ENCODE measurements at places on chromosomes 6 and 20.

DNA sequence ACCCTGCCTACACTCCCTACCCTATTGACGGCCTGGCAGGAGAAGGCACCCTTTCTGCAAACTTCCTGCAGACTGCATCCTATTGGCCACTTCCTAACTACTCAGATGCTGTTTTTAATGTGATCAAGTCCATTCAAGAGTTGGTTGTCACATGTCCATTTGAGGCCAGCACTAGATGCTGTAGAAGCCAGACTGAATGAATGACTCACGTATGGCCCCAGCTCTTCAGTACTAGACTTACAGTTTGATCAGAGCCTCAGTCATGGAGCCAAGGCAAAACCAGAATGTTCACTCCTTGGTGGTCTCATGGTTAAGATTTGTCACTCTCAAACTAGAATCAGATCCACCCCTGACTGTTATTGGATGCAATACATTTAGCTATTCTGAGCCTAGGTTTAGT is 101.7 kb downstream of the OPRM1 start:
- peak overlapping the region; percentile 44 for H3K27ac ChIP-seq
- no peaks in the 10 kb centered on the region for H3K36me3 ChIP-seq
- no peak overlapping the region for H3K4me3 ChIP-seq

DNA sequence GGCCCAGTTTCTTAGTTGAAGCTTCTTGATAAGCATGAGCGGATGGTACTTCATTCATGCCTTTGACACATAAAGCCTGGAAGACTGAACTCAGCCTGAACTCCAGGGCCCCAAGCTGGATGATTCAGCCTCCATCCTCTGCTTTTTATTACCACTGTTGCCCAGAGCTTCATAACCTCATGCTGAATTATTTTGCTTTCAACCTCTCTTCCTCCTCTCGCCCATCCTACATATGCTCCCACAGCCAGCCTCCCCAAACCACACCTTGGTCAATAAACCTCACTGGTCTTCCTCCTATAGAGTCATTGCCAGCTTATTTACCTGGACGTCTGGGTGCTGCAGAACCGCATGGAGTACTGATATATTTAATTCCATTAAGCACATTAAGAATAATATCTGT is 59.4 kb downstream of the SLC35B3 start:
- no peak overlapping the region for H3K27ac ChIP-seq
- H3K36me3 ChIP-seq: no peaks in the 10 kb centered on the region
- no peaks in the 10 kb centered on the region for H3K27me3 ChIP-seq
- H3K4me3 ChIP-seq: no peak overlapping the region
- no peaks in the 10 kb centered on the region for H3K4me1 ChIP-seq

DNA sequence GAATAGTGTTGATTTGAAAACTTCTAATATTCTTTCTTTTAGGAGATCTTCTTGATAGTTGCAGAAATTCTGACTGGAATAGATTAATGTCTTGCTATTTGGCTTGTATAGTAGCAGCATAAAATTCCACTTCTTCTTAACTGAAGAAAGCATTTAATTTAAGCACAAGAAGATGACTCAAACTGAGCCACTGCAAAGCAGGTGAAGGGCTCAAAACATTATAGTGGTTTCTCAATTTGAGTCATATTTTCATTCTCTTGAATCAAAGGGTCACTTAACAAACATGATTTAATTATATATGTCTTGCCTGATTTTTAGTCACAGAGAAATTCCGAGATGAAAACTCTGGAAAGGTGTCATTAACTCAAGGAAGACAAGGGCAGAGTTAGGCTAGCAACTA is 239.3 kb downstream of the ZNF217 start:
- no peaks in the 10 kb centered on the region for H3K36me3 ChIP-seq
- DNase-seq: no peak

DNA sequence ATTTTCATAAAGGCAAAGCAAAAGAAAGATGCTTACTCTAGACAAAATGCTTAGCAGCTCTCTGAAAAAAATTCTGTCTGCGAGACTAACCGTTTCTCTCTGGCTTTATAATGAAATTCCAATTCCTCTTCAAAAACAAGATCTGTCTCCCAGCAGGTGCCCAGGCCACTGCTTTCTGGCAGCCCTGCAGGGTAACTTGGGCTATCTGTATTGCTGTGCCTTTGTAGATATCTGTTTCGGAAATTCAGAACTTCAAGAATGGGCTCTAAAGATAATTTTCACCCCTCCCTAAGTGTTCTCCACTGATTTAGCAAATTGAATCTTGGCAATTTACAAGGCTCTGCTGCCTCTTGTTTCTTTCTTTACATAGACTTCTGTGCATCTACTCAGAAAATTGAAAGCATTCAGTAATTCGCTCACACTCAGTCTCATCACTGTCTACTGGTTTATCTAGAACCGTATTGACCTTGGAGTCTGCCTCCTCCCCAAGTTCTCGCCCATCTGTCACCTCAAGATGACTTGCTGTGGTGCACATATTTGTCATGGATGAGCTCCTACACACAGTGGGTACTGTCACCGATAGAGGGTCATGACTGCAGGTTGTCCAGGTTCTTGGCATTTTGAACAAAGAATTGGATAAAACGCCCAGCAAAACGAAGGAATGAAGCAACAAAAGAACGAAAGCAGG is 26.4 kb upstream of the FABP7 start:
- peak overlapping the region; percentile 12 for H3K4me3 ChIP-seq
- no peaks in the 10 kb centered on the region for H3K27me3 ChIP-seq
- no peaks in the 10 kb centered on the region for H3K36me3 ChIP-seq
- H3K4me1 ChIP-seq: peaks cover 57% of the 10 kb centered on the region
- DNase-seq: no peak
- H3K27ac ChIP-seq: peak overlapping the region; percentile 53

GRCh38 chr6:136012943-136013342 is 161.4 kb downstream of the PDE7B start:
- no peaks in the 10 kb centered on the region for H3K27me3 ChIP-seq
- no peak overlapping the region for H3K4me3 ChIP-seq
- no peaks in the 10 kb centered on the region for H3K36me3 ChIP-seq
- no peak for DNase-seq
- H3K4me1 ChIP-seq: peaks cover 15% of the 10 kb centered on the region

Measured in CD14-positive monocyte (primary cell).